Activated T-cell treated with anti-CD3 and anti-CD28 coated beads for 4 hours (primary cell): ENCODE measurements at places on chromosomes 1 and 21.

- no peak for DNase-seq
These were observed 145.1 kb downstream of the NPHP4 start for GRCh38 chr1:5847013-5847659.

GRCh38 chr1:173117108-173117633 lies 66.4 kb upstream of the TNFSF18 start:
- no peak for DNase-seq

- DNase-seq = no peak
These were observed 34.4 kb downstream of the TRIM67 start for GRCh38 chr1:231196307-231196706.

DNA sequence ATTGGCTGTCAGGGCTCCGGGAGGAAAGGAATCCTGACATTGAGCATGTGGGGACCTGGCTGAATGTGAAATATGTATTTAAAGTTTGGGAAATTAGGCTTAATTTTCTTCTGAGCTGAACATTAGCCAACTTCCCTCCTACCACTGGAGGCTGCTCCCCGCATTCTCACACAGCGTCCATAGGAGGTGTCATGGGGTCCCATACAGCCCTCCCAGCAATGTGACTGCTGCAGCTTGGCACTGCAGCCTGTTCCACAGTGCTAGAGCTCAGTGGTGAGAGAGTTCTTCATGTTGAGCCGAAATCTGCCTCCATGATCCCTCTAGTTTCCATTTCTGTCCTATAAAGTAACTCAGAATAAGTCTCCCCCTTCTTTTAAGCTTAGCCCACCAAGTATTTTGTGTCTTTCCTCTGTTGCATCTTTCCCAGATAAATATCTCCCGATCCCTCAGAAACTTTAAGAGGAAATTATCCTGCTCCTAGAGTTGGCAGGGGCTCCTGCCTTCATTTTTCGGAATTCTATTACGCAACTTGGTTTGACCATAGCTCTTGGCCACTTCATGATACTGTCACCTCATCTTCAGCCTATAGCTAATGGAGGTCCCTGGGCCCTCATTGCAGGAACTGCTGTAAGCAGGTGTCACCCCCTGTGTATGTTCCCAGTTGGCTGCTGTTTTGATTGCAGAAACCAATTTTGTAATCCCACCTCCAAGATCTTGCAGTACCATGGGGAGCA lies 2.0 kb downstream of the FCRL6 start:
- no peak for DNase-seq

DNA sequence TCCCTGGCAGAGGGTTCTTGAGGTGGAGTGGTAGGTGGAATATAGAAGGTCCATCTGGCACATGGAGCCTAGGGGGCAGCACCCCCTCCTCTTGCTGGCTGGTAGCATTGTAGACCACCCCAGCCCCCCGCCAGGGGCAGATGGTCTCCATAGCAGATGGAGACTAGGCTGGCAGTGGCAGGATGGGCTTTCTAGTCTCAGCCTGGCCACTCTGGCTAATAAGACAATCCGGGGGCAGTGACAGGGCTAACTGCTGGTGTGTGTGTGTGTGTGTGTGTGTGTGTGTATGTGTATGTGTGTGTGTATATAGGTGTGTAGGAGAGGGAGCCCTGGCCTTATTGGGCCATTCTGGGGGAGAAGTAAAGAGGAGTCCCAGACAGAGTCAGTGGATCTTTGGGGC lies 16.1 kb downstream of the UTP11 start:
- DNase-seq = no peak

DNA sequence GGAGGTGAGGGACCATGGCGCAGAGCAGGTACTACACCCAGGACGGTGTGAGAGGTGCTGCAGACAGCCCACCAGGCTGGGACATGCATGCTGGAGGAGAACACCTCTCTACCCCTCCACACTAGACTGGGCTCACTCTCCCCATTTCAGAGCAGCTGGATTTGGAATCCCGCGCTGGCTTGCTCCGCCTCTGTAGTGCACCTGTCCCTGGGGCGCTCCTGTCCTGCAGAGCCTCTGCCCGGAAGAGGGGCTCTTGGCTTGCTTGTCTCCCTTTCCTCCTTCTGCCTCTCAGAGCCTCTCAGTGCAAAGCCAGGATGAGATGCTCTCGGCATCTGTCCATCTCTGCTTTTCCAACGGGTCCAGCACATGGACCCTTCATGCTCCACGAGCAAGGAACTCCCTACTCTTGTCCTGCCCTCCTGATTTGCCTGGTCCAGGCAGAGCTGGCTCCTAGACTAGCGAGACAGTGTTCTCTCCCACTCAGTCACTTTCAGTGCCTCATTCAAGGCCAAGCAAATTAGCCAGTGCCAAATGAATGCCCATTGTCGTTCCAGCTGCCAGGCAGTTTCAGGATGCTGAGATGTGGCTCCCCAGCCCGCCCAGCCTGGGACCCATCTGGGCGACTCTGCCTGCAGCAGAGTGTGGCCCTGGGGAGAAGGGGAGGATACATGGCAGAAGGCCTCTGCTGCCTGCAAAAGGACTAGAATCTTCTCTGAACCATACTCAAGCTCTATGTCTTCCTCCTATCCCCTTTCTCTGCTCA lies 33.7 kb downstream of the CDCA8 start:
- DNase-seq = no peak

DNA sequence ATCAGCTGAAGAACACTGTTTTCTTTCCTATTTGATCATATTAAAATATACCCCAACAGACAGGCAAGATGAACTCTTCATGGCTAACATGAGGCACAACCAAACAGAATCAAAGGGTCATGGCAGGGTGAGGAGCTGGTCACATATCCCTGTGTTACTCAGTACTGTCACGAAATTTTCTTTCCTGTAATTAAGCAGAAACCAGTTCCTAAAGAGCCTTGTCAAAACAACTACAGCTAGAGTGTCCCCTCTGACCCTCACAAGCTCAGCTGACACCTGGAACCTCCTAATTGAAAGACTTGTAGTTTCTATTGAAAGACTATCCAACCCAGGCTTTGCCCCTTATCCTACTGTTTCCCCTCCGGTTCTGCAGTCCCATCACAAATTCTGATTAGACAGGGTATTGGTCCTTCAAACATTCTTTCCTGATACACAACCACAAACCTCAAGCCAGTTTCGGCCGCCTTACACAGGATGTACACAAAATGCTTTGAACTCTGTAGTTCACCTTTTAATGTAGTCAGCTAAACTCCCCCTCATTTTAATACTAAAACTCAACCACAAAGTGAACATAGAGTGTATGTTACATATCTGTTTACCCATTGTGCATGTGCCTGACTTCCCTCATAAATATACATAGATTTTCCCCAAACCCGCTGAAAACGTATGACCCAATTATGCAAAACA lies 651.9 kb downstream of the MRPL39 start:
- DNase-seq = no peak

DNA sequence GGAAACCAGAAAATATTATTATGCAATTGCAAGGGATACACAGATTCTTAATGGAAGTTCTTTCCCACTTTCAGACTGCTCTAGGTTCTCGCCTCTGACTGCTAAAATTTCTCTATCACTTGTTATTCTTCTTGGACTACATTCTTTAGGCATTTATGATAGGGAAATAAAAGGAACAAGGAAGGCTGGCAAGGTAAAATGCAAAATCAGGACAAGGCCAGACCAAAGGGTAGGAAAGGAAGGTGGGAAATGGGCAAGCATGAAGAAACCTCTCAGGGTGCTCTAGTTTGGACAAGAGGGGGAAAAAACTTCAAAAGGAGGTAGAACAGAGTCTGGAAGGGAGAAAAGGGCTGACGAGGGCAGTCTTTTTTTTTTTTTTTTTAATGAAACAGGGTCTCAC lies 26.2 kb downstream of the UROD start:
- DNase-seq = no peak
